ENCODE measurements at places on chromosomes 3 and 15. TPM values are rescaled to one million over a fixed set of nuclear protein-coding genes. Genes with fewer than 3 reads are reported as not detected.

TMEM158 gene
- total RNA-seq, result 24.4 TPM

DNA sequence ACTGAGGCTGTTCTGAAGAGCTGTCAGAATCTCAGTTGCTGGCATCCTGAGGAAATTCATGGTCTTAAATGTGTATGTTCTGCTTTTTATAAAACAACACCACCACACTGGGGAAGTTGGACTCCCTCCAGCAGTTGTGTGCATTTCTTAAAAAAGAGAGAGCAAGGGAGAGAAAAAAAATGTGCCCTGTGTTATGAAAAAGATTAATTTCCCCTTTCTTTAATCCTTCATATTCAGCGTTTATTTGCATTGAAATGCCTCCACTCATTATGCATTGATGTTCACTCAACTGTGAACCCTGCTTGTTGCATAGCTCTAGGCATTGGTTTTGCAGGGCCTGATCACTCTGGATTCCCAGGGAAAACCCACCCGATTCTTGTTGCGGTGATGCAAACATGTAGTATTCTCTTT lies 4.4 kb upstream of the ZNF609 start:
- DNase-seq, result no peak

ARHGAP31 gene
- 15.3 TPM for total RNA-seq

- DNase-seq, result peak; percentile 87
These were observed 12.0 kb downstream of the STARD5 start for GRCh38 chr15:81311752-81312464.
